ENCODE measurements at places on chromosomes 3 and 15.

GRCh38 chr3:7640787-7641186 is 779.9 kb downstream of the GRM7 start:
- no peak for DNase-seq

DNA sequence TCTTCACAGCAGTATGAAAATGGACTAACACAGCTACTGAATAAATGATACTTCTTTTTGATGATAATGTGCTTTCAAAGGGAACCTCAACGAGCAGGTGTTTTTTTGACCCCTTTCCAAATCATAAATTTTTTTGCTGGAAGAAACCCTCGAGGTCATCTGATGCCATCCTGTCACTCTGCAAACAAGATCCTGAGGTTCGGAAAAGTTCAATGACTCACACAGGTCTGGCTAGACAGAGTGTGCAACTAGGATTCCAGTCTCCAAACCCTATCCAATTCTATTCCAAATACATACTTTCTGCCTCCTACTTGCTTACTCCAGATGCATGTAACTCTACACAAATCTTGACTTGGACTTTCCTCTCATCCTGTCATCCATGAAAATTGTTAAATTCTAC is 124.7 kb downstream of the NEDD4 start:
- DNase-seq = no peak

DNA sequence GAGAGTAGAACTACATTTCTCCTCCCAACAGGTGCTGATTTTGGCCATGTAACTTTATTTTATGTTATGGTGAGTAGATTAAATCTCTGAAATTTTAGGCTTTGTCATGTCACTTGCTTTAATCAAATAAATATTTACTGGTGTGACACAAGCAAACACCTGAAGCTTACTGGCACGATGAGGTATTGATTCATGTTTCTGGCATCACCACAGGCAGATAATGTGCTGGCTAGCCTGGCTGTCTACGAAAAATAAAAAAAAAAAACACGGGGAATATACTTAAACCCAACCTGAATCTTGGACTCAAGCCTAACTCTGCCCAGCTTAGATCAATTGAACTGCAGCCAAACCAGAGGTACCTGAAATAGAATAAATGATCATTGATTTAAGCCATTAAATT is 65.6 kb upstream of the CADM2 start:
- DNase-seq = no peak

DNA sequence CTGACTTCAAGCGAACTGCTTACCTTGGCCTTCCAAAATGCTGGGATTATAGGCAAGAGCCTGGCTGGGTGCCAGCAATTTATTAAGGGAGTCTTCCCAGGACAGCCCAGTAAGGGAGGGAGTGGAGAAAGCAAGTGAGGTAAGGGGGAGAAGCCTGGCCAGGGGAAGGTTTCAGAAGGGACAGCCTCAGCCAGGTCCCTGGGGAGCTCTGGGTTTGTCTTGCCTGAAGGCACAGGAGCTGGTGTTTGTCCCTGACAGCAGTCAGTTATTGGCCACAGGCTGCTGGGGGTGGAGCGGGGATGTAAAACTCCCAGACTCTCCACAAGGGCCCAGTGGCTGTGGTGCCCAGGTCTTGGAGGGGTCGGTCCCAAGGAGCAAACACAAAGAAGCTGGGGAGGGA is 33.0 kb upstream of the CDCP1 start:
- DNase-seq = no peak

- DNase-seq = peak; percentile 73
Measured at GRCh38 chr3:58173669-58174398, 36.9 kb downstream of the DNASE1L3 start.

DNA sequence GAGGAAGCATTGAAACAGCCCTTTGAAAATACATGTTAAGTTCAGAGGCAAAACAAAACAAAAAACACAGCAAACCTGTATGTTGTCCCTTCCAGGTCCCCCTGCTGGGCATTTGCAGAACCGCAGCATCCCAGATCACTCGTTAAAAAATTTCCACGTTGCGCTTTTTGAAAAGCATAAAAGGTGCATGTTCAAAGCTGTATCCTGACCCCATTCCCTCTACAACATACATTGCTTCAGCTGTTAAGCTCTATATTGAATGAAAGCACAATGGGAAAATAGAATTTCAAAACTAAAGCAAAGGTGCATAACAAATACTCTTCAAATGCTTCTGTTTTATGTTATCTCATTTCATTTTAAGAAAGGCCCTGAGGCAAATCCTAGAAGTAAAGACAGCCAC is 328.3 kb downstream of the THSD4 start:
- peak; percentile 45 for DNase-seq

GRCh38 chr15:75599401-75599800 is 20.3 kb upstream of the PTPN9 start:
- no peak for DNase-seq

DNA sequence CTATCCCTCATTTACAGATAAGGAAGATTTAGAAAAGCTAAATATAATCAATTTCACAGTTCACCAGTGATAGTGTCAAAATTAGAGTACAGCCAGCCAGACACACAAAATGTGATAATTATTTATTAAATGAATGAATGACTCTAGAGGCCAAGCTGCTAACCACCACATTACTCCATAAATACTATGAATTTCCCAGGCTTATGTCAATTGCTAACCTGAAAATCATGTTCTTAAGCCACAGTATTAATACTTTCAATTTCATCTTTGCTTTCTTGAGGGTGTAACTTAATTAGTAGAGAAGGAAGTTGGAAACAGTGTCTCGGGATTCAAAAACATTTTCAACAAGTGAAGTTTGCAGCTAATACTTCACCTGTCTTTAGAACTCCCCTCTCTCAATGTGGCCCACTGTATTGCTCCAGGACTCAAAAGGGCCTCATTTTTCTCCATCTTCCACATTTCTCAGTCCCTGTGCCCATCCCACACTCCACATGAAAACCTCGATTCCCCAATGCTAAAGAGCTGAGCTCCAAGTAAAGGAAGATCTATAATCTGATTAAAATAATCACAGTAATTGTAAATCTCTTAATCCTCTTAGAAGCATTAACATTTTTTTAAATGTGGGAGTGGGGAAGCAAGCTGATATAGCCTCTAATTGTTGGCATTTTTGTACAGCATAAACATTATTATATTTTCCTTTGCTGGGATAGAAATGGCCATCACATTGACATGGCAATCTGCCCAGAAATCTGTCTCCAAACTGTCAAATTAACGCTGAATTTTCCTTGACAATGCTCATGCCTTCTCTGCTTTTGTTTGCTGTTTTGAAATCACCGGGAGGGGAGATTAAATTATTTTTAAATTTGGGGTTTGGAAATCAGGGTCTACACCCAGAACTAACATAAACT is 765.1 kb downstream of the ROBO1 start:
- DNase-seq = peak; percentile 69

- no peak for DNase-seq
Measured at GRCh38 chr15:61032600-61033286, 196.4 kb downstream of the RORA start.

- no peak for DNase-seq
Measured at GRCh38 chr15:52527911-52528563, 643 bp downstream of the MYO5A start.

- DNase-seq = no peak
Measured at GRCh38 chr3:14273901-14274611, 95.4 kb downstream of the LSM3 start.

DNA sequence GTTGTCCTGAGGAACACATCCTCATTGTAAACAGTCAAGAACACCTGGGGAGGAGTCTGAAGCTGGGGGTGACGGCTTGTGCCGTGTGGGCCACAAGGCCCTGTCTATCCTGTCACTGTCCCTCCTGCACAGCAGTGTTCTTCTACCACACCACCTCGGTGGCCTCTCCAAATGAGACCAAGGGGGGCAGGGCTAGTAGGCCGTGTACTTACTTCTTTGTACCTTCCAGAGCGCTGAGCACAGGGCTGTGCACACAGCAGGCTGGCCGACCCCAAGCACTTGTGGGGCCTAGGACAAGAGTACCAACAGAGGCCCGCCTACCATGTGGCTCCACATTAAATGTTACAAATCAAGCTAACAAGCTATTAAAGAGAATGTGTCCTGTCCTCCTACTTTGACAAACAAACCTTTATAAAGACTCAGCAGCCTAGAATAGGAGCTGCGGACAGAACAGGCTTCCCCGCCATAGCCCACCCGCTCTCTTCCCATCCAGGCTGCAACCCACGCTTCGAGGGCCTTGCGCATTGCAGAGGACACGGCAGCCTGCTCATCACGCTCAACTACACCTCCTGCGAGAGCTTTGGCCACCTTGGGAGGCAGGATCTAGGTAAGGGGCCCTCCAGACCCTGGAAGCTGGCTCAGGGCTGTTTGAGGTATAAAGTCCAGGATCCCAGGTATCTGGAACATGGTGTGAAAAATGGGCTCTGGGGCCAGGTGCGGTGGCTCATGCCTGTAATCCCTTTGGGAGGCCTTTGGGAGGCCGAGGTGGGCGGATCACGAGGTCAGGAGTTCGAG is 30.5 kb downstream of the MELTF start:
- no peak for DNase-seq

GRCh38 chr3:19272296-19272695 is 124.0 kb downstream of the KCNH8 start:
- no peak for DNase-seq

DNA sequence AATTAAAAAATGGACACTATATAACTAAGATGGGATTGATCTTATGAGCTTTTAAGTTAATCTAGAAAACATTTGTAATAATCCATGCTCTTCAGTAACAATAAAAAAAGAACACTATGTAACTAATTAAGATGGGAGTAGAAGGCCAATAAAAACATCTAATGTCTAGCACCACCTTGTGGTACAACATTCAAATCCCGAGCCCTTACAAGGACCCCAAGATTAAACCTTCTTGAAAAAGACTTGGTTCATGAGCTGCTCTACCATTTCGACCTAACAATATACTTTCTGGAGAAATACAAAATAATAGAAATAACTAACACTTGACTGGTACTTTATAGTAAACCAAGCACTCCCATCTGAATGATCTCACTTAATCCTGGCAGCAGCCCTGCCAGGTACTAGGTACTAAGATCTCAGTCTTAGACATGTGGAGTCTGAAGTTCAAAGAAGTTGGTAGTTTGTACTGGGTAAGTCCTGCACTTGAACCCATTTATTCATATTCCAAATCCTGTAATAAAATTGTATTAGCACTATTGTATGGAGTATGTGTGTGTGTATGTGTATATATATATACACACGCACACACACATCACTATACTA is 21.8 kb downstream of the METTL6 start:
- DNase-seq = peak; percentile 67

GRCh38 chr3:151146071-151146730 is 56.8 kb downstream of the GPR171 start:
- peak; percentile 72 for DNase-seq

DNA sequence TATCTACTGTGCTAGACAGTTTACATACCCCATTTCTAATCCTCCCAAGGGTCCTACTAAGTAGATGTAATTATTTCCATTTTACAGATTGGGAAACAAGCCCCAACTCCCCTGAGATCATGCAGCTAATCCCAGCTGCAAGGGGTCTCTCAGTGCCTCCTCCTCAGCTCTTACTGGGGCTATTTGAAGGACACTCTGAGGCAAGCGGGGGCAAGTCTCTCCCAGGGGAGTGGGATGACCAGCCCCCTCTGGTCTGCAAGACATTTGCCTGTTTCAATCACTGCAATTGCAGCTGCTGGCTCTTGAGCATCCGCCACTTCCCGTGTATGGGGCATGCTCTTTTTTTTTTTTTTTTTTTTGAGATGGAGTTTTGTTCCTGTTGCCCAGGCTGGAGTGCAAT is 11.4 kb downstream of the LAMP3 start:
- DNase-seq = no peak

- peak; percentile 69 for DNase-seq
Measured at GRCh38 chr15:69871511-69872134, 226.1 kb downstream of the TLE3 start.

DNA sequence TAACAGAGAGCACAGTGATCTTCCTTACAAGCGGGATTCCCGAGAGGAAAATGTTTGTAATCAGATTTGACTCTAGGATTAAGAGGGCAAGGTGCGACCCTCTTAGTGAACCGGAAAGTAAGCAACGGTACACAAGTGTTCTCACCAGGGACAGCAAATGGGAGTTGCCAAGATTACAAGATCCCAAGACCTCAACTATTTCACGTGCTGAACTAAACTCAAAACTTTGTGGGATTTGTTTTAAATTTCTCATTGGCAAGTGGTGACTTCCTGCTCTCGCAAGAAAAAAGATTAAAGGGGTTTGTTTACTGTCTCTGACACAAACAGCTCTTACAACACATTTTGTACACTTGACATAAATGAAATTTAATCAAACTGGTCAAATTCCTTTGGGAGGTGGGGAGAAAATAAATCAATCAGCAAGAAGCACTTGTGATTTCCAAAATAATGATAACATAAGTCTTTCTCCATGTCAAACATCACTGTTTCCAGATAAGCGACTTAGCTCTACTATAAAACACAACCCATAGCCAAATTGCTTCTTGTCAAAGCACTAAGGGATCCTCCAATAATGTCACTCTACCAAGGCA is 2.2 kb upstream of the PGPEP1L start:
- no peak for DNase-seq

DNA sequence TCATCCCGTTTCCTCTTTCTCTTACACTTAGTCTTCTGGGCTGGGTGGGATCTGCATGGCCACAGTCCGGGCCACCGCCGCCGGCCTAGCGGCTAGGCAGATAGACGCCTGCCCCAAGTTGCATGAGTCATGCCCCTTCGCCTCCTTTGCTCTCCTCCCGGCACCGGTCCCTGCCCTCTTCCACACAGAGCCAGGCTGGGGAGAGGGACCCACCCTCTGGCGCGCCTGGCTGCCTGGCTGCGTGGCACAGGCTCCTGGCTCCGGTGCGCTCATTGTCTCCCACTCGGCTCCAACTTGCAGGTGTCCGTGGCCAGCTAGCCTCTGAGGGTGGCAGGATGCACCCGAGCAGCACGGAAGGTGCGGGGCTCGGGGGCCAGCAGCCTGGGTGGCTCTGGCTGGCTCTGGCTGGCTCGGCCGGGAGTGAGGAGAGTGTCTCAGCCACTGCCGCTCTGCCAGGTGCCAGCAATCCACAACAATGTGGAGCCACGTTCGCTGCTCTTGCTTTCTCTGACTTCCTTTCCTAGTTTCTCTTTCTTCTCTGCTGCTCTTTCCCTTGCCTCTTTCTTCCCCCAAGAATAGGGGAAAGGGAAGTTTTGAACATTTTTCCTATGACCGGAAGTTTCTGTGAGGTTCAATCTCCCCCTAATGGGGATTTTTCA is 22.4 kb upstream of the MTHFS start:
- DNase-seq = no peak

- DNase-seq = no peak
Measured at GRCh38 chr15:40796512-40796911, 10.4 kb upstream of the ZFYVE19 start.

DNA sequence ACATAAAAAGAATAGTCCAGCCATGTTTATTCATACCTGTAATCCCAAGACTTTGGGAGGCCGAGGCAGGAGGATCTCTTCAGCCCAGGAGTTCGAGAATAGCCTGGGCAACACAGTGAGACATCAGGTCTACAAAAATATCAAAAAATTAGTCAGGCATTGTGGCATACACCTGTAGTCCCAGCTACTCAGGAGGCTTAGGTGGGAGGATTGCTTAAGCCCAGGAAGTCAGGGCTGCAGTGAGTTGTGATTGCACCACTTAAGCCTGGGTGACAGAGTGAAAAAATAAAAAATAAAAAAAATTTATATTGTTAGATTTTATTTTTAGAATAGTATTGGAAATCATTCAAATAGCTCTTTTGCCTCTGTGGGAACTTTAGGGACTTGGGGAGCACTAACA is 12.8 kb upstream of the TM4SF1 start:
- no peak for DNase-seq
